ENCODE measurements at places on chromosomes 7 and 10. TPM values are rescaled to one million over a fixed set of nuclear protein-coding genes. Genes with fewer than 3 reads are reported as not detected.

C10orf90 gene
- total RNA-seq = 0.15 TPM

ARID5B gene
- 42.7 TPM for total RNA-seq

SERPINE1 gene
- total RNA-seq = 1,155 TPM

ITPRID1 gene
- not detected for total RNA-seq

Measured in bronchus fibroblast of lung (primary cell).